ENCODE measurements at places on chromosomes 13 and 19.

DNA sequence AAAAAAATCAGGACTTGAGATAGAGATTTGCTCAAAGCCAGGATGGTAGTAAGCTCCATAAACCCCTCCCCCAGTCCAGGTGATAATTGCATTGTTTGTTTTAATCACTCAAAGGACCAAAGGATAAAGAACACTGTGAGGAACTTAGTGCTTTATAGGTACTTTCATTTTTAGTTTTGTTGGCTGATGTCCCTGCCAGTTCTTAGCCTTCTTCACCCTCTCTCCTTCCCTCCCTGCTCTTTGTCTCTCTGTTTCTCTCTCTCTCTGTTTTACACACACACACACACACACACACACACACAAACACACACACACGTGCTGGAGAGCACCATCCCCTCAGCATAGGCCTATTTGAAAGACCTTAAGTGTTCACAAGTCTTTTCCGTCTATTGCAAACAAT is 5.2 kb downstream of the FRY start:
- DNase-seq = no peak

- DNase-seq = peak; percentile 74
These were observed 33.1 kb downstream of the CEBPG start for GRCh38 chr19:33406521-33407139.

DNA sequence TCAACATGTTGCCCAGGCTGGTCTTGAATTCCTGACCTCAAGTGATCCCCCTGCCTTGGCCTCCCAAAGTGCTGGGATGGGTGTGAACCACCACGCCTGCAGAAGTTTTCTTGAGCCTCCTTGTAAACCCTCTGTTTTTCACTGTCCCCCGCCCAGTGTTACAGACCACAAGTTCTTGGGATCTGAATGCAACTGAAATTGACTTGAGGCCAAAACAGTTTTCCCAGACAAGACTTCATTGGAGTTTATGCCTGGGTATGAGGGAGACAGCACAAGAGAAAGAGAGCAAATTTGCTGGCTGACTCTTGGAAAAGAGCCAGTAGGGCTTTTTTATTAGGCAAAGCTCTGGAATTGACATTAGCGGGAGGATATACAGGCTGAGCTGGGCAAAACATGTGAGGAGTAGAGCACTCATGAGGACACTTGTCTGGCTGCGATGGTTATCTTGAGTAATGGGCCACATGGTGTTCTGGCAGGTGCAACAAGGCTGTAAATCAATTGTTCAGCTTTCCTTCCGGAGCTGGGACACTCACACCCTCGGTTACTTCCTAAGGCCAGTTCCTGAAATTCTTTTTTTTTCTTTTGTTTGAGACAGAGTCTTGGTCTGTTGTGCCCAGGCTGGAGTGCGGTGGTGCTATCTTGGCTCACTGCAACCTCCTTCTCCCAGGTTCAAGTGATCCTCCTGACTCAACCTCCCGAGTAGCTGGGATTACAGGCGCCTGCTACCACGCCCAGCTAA is 12.7 kb upstream of the HNRNPL start:
- DNase-seq = no peak

GRCh38 chr13:98941126-98941525 is 36.7 kb downstream of the DOCK9 start:
- peak; percentile 56 for DNase-seq

- DNase-seq = peak; percentile 73
These were observed 1.8 kb upstream of the APOE start for GRCh38 chr19:44903602-44904425.

GRCh38 chr13:32443111-32443510 is 15.2 kb upstream of the N4BP2L1 start:
- DNase-seq = peak; percentile 59

DNA sequence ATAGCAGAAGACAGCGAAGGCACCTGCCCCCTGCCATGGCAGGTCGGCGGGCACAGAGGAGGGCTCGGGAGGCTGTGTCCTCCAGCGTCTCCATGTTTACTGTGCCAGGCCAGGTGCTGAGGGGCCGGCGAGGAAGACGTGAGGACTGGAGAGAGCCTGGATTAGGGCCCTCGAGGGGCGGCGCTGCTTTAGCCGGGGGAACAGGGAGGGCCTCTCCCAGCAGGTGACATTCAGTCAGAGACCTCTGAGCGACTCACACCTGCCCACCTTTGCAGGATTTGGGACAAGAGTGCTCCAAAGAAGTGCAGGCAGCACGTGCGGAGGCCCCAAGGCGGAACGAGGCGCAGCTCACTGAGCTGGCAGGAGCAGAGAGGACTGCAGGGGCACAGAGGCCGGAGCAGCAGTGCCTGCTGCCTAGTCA is 17.6 kb downstream of the KDM4B start:
- no peak for DNase-seq

GRCh38 chr19:47824396-47824795 is 2.7 kb downstream of the CRX start:
- no peak for DNase-seq

DNA sequence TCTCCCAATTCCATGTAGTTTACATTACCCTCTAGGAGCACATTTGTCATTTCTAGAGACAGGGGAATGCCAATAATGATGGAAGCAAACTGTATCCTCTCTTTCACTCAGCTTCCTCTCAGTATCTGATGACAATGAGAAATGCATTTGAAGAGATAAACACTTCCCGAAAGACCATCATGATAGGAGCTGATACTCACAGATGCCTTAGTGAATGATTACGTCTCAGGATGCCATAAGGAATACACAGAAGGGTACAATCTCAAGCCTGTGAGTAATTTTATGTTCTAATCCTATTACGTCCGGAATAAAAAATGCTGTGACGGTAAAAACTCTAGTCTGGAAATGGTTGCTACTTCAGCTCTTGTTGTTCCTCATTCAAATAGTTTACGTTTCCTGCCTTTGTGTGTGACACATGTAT is 663.8 kb upstream of the MIR17HG start:
- no peak for DNase-seq

- no peak for DNase-seq
These were observed 187.8 kb downstream of the LHFPL6 start for GRCh38 chr13:39415008-39415802.

GRCh38 chr13:108674346-108674745 is 44.9 kb downstream of the MYO16 start:
- no peak for DNase-seq

GRCh38 chr13:21124852-21125251 is 51.5 kb downstream of the SKA3 start:
- no peak for DNase-seq

DNA sequence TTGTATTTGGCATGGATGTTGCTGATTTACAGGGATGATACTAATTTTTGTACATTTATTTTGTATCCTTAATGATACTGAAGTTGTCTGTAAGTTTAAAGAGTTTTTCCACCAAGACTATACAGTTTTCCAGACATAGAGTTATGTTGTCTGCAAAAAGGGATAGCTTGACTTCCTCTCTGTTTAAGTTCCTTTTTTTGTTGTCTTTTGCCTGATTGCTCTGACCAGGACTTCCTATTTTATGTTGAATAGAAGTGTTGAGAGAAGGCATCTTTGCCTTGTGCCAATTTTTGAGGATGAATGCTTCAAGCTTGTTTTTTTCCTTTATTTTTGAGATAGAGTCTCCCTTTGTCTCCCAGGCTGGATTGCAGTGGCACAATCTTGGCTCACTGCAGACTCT is 36.8 kb upstream of the ZNF681 start:
- no peak for DNase-seq

Measured in suppressor macrophage treated with lipopolysaccharide for 4 hours (primary cell).